ENCODE measurements at places on chromosomes 5 and 9. TPM values are rescaled to one million over a fixed set of nuclear protein-coding genes. Genes with fewer than 3 reads are reported as not detected.
A peak's percentile ranks its signal among the peaks of the same experiment; 100 is the strongest.

DNA sequence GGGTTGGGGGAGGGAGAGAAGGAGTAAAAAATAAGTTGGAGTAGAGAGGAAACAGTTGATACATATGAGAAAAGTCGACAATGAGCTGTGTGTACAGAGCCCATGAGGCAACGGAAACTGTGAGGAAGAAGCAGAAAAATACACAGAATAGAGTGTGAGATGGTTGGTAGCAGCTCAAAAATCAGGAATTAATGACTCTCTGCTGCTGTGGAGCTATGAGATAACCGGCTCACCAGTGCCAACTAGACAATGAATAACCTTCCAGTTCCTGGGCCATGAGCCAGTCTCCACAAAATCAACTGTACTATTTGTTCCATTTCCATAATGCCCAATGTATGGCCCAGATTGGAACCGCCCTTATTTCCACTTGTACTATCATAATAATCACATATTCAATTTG, 53.1 kb upstream of the NREP start:
- H3K4me1 ChIP-seq = no peaks in the 10 kb centered on the region
- DNase-seq = no peak
- no peak overlapping the region for H3K4me3 ChIP-seq
- no peaks in the 10 kb centered on the region for H3K36me3 ChIP-seq

DNA sequence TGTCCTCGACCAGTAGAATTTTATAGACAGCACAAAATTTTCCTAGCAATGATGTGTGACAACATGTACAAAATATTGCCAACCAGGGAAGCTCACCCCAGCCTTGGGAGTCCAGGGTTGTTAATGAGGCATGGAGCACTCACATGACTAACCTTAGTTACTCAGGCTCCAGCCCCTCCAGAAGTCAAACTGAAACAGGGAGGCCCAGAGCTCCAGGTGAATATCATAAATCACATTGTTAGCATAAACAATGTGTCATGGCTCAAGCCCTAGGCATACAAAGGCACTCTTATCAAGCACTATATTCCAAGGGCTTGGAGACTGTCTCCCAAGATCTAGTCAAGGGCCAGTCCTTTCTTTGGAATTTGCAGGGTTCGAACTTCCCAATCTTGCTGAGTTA, 44.4 kb downstream of the TNFAIP8 start:
- no peak overlapping the region for H3K27ac ChIP-seq
- no peak for DNase-seq
- no peaks in the 10 kb centered on the region for H3K27me3 ChIP-seq
- no peaks in the 10 kb centered on the region for H3K36me3 ChIP-seq
- H3K4me1 ChIP-seq = peaks cover 8% of the 10 kb centered on the region

GRCh38 chr9:135850737-135851136, 56.6 kb downstream of the CAMSAP1 start:
- DNase-seq = no peak
- H3K27ac ChIP-seq = no peak overlapping the region
- no peaks in the 10 kb centered on the region for H3K36me3 ChIP-seq
- H3K27me3 ChIP-seq = no peaks in the 10 kb centered on the region
- no peaks in the 10 kb centered on the region for H3K4me1 ChIP-seq

The IQGAP2 gene
- total RNA-seq = not detected

The HAUS6 gene
- 14.0 TPM for total RNA-seq

The SLC36A3 gene
- total RNA-seq = not detected

The IRX2 gene
- 16.7 TPM for total RNA-seq

GRCh38 chr5:180641566-180641900, 7.9 kb downstream of the FLT4 start:
- no peak overlapping the region for H3K4me3 ChIP-seq
- no peaks in the 10 kb centered on the region for H3K4me1 ChIP-seq
- no peak overlapping the region for H3K27ac ChIP-seq
- no peaks in the 10 kb centered on the region for H3K36me3 ChIP-seq
- H3K27me3 ChIP-seq = peaks cover 47% of the 10 kb centered on the region

The GZMA gene
- not detected for total RNA-seq

The CCL27 gene
- total RNA-seq = not detected

The CHSY3 gene
- total RNA-seq = 0.24 TPM

GRCh38 chr5:139481580-139482049, 943 bp downstream of the STING1 start:
- no peaks in the 10 kb centered on the region for H3K27me3 ChIP-seq
- H3K4me3 ChIP-seq = peak overlapping the region; percentile 40
- H3K27ac ChIP-seq = peak overlapping the region; percentile 95
- DNase-seq = no peak
- H3K36me3 ChIP-seq = peaks cover 47% of the 10 kb centered on the region

The CYLC2 gene
- total RNA-seq = not detected

The CCDC152 gene
- total RNA-seq = not detected

The TPRN gene
- 6.1 TPM for total RNA-seq

DNA sequence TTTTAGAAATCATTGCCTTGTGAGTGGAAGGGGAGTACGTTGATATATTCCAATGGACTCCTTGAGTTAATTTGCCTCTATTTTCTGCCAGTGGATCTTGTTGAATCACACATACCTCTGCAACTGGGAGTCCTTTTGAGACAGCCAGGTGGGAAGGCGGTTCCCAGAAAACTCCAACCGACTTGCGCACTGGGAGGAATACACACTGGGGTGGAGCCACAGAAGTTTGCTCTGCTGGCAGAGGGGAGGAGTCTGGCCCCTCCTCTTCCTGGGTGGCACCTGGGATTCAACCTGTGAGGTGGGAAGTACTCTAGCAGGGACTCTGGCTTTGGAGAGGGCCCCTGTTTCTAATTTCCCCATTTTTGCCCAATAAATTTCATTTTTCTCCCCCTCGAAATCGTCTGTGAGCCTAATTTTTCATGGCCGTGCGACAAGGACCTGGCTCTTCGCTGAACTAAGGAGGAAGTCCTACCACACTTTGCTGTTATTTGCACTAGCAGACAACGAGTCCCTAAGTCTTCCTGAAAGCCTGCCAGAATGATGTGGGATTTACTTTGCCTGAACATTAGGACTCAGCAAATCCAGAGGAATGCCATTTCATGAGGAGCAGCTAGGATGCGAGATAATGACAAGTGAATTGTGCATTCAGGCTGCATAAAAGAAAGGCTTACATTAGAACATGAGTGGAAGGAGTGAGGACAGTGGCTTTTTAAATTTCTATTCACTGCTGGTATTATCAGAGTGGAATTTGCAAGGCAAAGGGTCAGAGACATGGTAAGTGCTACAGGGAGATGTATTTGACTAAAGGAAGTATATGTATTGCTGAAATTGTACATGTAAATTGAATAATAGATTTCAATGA, 67.2 kb downstream of the PRLR start:
- no peaks in the 10 kb centered on the region for H3K36me3 ChIP-seq
- H3K4me3 ChIP-seq = no peak overlapping the region
- H3K27me3 ChIP-seq = no peaks in the 10 kb centered on the region
- H3K27ac ChIP-seq = no peak overlapping the region
- DNase-seq = no peak
- H3K4me1 ChIP-seq = 0 out of 2 replicates have a peak, but pooled peaks cover 3% of the 10 kb centered on the region

GRCh38 chr9:91098203-91098850, 263.4 kb downstream of the AUH start:
- H3K27me3 ChIP-seq = no peaks in the 10 kb centered on the region
- no peak for DNase-seq
- H3K36me3 ChIP-seq = no peaks in the 10 kb centered on the region
- H3K4me1 ChIP-seq = peaks cover 16% of the 10 kb centered on the region

The GALNT12 gene
- 0.22 TPM for total RNA-seq

GRCh38 chr5:148156609-148157008, 11.7 kb upstream of the SPINK14 start:
- H3K36me3 ChIP-seq = no peaks in the 10 kb centered on the region
- no peaks in the 10 kb centered on the region for H3K27me3 ChIP-seq
- no peak for DNase-seq
- H3K4me3 ChIP-seq = no peak overlapping the region
- H3K4me1 ChIP-seq = no peaks in the 10 kb centered on the region

DNA sequence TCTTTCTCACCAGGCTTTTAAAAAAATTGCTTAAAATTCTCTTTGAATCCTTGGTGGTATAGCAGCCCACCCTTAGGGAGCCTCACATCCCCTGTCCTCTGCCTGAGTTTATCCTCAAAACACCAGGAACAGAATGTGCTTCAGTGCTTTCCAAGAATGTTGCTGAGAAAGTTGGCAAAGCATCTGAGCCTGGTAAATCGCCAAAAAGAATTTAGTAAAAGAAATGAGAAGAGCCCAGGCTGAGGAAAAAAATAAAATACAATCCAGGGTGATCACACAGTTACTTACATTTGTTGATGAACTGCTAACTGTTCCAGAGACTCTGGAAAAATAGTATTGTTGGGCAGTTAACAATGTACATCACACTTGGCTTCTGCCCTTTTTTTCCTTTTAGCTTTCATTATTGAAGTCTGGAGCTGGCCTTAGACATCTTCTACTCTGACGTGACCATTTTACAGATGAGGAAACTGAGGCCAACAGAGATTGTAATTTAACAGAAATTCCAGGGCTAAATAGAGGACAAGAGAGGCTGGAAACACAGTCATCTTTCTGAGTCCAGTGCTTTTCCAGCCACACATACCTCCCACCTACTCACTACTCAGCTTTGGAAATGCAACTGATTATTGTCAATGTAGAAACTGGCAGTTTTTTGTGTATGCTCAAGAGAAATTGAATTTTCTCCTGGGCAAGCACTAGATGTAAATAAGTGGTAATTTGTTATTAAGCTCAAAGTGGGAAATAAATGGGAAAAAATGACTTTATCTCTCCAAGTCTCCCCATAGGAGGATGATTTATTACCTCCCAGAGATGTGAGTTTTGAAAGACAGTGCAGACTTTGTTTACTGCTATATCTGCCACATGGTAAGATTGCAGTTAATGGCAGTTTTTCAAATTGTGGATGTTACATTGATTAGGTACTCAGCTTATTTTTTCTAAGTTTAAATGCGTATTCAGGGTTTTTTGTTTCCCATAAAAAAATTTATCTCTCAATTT, 86.7 kb upstream of the ALDH1A1 start:
- DNase-seq = no peak
- no peaks in the 10 kb centered on the region for H3K27me3 ChIP-seq
- H3K4me3 ChIP-seq = no peak overlapping the region
- peaks cover 27% of the 10 kb centered on the region for H3K4me1 ChIP-seq
- no peak overlapping the region for H3K27ac ChIP-seq

The POU5F2 gene
- total RNA-seq = 0.34 TPM

- H3K27ac ChIP-seq = no peak overlapping the region
- no peak overlapping the region for H3K4me3 ChIP-seq
- peaks cover 10% of the 10 kb centered on the region for H3K36me3 ChIP-seq
- no peak for DNase-seq
Observed at GRCh38 chr5:1048861-1049838, 40.5 kb downstream of the NKD2 start.

- no peak for DNase-seq
- no peaks in the 10 kb centered on the region for H3K36me3 ChIP-seq
- no peak overlapping the region for H3K27ac ChIP-seq
- no peak overlapping the region for H3K4me3 ChIP-seq
Observed at GRCh38 chr5:83744821-83745220, 24.2 kb upstream of the HAPLN1 start.

DNA sequence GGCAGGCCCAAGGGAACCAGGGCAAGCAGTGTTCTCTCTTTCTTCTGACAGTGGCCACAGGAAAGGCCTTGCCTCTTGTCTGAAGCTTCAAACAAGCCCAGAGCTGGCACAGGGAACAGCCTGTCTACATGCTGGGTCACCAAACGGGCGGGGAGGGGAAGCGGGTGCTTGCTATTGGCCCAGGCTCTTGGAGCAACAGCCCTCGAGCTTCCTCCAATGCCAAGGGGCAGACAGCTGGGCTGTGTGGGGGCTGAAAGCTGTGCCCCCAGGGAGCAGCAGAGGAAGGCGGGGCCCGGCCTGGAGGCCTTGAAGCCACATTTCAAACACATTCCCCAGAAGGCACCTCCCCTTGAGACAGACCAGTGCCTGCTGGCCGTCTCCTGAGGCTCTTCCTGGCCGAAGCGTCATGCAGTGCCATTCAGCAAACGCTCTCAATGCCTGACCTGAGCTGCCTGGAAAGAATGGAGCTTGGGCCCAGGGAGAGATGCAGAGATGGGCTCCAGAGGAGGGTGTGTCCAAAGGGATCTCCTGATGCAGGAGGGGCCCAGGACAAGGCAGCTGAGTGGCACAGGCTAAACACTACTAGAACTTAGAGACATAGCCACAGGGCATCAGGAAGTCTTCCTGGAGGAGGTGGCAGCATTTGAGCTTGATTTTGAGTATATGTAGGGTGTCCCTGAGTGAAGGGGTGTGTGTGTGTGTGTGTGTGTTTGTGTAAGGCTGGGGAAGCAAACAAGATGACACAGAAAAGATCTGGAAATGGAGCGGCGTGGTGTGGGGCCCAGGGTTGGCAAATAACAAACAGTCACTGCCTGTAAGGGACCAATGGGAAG, 2.5 kb downstream of the FIBCD1 start:
- H3K4me1 ChIP-seq = peaks cover 31% of the 10 kb centered on the region
- no peak overlapping the region for H3K27ac ChIP-seq
- no peak overlapping the region for H3K4me3 ChIP-seq
- no peaks in the 10 kb centered on the region for H3K36me3 ChIP-seq

GRCh38 chr5:42005561-42006153, 80.6 kb downstream of the FBXO4 start:
- H3K4me3 ChIP-seq = no peak overlapping the region
- H3K27me3 ChIP-seq = no peaks in the 10 kb centered on the region
- H3K27ac ChIP-seq = no peak overlapping the region
- DNase-seq = peak; percentile 11
- H3K4me1 ChIP-seq = no peaks in the 10 kb centered on the region

DNA sequence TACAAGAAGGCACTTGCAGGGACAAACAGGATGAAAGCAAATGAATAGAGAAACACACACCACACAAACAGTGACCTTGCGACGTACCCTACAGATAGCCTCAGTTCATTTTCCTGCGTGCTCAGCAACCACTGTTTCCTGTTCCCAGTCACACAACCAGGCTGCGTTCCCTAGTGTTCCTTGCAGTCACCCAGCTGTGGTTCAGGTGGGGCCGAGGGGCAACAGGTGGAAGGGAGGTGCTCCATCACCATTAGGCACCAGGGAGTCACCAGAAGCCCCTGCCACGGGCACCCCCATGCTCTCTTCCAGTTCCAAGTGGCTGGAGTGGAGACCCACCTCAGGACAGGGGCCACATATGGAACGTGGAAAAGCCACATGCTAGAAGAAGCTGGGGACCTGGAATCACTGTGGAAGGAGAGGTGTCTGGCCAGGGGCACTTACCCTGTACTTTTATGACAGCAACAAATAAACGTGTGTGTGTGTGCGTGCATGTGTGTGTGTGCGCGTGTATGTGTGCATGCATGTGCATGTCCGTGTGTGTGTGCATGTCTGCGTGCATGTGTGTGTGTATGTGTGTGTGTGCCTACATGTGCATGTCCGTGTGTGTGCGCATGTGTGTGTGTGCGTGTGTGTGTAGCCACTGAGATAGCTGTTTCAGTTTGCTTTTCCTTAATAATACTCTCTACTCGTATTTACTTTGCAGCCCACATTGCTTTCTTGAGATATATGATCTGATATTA, 18.8 kb upstream of the FCN2 start:
- H3K36me3 ChIP-seq = no peaks in the 10 kb centered on the region
- peaks cover 8% of the 10 kb centered on the region for H3K4me1 ChIP-seq
- no peak overlapping the region for H3K4me3 ChIP-seq
- peak; percentile 39 for DNase-seq

GRCh38 chr9:85212887-85213286, 528.9 kb downstream of the AGTPBP1 start:
- no peak for DNase-seq
- no peak overlapping the region for H3K4me3 ChIP-seq
- H3K4me1 ChIP-seq = no peaks in the 10 kb centered on the region
- H3K27ac ChIP-seq = no peak overlapping the region
- H3K36me3 ChIP-seq = no peaks in the 10 kb centered on the region
- H3K27me3 ChIP-seq = no peaks in the 10 kb centered on the region

The PAEP gene
- total RNA-seq = not detected

GRCh38 chr9:114503522-114504340, 1.5 kb downstream of the WHRN start:
- peak overlapping the region; percentile 74 for H3K4me3 ChIP-seq
- no peak overlapping the region for H3K27ac ChIP-seq
- H3K27me3 ChIP-seq = peaks cover 25% of the 10 kb centered on the region
- H3K4me1 ChIP-seq = peaks cover 36% of the 10 kb centered on the region
- no peak for DNase-seq
- H3K36me3 ChIP-seq = peaks cover 5% of the 10 kb centered on the region

Measured in SJSA1 (cell line).